Stimulated activated CD4-positive, alpha-beta T cell treated with anti-CD3 and anti-CD28 coated beads, Interleukin-4, amount 100 ng/mL, for 48 hours (primary cell): ENCODE measurements at places on chromosomes 11 and 22.
A peak's percentile ranks its signal among the peaks of the same experiment; 100 is the strongest.

- no peak for DNase-seq
Observed at GRCh38 chr11:70476669-70477068, 78.3 kb downstream of the CTTN start.

- DNase-seq, result peak; percentile 43
Observed at GRCh38 chr11:9001736-9002135, 2.1 kb downstream of the NRIP3 start.

GRCh38 chr22:33598821-33599220, 321.5 kb downstream of the LARGE1 start:
- no peak for DNase-seq

- DNase-seq, result no peak
Observed at GRCh38 chr11:36750349-36750748, 152.3 kb upstream of the RAG2 start.

GRCh38 chr11:72808331-72808798, 5.8 kb upstream of the ATG16L2 start:
- DNase-seq, result no peak

DNA sequence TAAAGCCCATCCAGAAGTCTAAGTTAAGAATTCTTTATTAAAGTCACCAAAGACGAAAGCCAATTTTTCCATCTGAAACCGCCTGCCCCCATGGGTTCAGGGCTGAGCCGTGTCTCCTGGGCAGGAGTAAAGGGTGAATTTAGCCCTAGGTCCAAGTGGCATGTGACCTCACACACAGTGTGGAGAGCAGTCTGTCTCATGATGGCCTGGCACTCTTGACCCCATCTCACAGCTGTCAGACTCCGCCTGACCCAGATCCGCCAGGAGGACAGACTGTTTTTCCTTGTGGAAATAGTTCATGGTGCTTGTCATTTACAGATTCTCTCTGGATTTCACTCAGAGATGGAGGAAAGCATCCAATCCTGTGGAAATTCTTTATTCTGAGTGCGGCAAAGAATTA, 109.7 kb downstream of the GALNT18 start:
- no peak for DNase-seq

GRCh38 chr11:35298369-35298768, 121.0 kb downstream of the SLC1A2 start:
- DNase-seq, result no peak

DNA sequence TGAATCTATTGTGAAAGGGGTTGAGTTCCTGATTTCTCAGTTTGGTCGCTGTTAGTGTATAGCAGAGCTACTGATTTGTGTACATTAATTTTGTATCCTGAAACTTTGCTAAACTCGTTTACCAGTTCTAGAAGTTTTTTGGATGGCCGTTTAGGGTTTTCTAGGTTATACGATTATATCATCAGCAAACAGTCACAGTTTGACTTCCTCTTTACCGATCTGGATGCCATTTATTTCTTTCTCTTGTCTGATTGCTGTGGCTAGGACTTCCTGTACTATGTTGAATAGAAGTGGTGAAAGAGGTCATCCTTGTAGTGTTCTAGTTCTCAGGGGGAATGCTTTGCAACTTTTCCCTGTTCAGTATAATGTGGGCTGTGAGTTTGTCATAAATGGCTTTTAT, 24.6 kb upstream of the OOSP4B start:
- DNase-seq, result no peak

DNA sequence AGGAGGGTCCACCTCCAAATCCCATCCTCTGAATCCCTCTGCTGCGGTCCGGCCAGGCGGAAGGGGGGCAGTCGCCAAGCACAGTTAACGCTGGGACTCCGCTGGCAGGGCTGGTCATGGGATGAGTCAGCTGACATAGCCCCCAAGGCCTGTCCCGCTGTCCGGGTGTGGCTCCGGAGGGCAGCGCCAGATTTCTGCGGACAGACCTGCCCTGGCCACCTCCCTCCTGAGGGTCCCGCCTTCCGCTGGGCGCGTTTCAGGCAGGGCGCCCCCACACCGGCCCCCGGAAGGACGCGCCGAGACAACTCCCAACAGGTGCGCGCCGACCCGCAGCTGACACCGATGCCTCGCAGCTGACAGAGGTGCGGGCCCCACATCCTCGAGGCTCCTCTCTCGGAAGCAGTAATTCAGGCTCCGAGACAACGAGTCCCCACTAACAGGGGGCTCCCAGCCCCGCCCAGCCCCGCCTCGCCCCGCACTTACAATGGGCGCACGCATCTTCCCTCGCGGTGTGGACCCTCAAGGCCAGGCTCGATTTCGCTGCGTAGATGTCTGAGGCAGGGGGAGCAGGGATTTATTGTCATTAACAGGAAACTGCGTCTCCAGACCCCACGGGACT, 607 bp downstream of the PLAAT3 start:
- peak; percentile 22 for DNase-seq

GRCh38 chr11:126443120-126443519, 87.6 kb downstream of the ST3GAL4 start:
- no peak for DNase-seq

DNA sequence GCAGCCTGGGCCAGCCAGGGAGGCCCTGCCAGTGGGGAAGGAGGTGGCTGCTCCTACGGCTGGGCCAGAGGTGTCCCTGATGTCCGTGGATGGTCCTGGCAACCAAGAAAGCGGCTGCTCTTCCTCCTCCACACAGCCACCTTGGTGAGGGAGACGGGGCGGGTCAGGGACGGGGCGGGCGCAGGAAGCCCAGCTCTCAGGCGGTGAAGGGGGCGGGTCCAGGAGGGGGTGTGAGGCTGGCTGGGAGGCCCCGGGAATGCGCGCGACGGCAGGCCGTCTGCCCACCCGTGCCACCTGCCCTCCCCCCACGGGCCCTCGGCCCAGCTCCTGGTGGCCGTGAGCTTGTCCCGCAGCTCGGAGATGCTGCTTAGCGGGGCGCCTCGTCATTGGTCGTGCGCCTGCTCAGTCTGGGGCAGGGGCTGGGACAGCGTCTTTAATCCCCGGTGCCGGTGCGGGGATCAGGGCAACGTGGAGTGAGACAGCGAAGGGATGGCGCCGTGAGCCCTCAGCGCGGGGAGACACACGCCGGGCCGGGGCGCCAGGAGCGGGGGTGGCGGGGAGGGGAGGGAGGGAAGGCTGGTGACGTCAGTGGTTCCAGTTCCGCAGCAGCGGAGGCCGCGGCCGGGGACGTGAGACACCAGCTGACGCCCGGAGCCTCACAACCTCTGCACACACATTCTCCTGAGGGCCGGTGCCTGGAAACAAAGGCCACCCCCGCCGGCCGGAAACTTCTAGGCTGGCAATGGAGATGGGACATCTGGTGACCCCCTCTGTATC, 6.7 kb upstream of the BRSK2 start:
- peak; percentile 81 for DNase-seq

DNA sequence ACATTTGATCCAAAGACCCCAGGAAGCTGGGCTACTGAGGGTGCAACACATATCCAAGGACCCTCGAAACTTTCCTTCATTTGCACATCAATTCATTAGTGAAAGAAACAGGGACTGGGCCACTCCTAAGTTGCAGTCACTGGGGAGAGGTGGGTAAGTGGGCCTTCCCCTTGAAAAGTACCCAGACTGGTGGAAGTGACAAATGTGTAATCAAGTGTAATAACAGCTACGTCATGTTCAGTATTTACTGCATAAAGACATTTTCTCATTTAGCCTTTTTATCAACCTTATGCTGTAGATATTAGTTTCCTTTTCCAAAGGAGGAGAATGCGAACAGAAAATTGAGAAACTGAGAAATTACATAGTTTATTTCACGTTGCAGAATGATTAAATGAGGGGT, 101.9 kb upstream of the OLFML1 start:
- DNase-seq, result no peak

DNA sequence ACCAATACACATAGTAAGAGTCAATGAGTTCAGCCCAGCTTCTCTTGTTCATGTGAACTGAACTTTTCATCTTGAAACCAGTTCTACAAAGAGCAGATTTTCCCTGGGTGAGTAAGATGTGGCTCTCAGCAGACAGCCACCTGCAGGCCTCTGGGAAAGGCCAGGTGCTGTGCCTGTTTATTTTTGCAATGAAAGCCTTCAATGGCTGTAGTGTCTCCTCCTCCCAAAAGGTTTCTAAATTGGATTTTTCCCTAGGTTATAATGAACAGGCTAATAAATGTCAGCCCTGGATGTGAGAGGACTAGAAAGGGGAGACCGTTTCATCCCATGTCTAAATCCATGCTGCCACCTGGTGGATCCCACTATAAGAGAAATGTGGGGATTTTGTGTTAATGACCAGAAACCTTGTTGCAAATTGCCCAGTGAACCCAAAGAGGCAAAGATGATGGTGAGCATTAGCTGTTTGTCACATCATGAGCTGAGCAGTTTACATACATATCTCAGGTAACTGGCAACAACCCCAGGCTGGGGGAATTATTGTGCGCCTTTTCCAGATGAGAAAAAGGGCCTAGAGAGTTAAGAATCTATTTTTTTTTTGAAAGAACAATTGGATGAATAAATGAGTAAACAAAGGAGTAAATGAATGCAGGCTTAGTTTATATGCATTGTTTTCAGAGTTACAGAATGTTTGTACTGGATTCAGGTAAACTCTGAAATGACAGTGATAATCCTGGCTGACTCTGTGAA, 12.7 kb downstream of the C11orf91 start:
- DNase-seq, result no peak

GRCh38 chr11:69670158-69670845, 4.9 kb downstream of the LTO1 start:
- DNase-seq, result peak; percentile 55

- no peak for DNase-seq
Observed at GRCh38 chr22:48367731-48368130, 1459.9 kb downstream of the BRD1 start.

DNA sequence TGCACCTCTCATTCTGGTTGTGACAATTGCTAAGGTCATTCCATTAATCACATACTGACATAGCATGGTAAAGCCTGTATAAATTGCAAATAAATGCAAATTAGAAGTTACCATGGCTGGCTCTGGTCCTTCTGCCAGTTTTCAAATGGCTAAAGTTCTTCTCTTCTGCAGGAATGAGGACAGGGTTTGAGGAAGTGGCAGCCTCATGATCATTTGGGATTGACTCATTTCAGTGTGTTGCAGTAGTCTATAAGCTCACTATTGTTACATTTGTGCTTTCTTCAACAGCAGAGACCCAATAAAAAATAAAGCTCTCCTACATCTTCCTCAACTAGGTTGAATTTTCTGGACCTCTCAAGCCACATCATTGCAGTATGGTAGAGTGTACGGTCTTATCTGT, 60.3 kb downstream of the NECTIN1 start:
- no peak for DNase-seq

DNA sequence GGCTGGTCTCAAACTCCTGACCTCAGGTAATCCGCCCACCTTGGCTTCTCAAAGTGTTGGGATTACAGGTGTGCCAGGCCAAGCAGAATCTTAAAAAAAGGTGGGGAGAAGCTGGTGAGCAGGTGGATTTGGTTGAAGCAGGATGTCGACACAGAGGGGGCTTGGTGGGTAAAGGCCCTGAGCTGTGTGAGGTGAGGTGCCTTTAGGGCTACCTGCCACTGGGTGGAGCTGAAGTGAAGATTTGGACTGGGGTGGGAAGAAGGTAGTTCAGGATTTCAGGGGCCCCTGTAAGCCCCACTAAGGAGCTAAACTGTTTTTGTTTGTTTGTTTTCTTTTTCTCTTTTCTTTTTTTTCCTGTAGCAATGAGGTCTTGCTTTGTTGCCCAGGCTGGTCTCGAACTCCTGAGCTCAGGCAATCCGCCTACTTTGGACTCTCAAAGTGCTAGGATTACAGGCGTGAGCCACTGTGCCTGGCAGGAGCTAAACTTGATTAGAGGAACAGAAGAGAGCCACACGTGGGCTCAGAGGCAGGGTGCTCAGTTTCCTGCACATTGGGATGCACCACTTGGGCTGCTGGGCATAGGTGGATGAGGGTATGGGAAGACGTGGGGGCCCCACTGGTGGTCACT, 6.0 kb downstream of the P2RX6 start:
- DNase-seq, result no peak

DNA sequence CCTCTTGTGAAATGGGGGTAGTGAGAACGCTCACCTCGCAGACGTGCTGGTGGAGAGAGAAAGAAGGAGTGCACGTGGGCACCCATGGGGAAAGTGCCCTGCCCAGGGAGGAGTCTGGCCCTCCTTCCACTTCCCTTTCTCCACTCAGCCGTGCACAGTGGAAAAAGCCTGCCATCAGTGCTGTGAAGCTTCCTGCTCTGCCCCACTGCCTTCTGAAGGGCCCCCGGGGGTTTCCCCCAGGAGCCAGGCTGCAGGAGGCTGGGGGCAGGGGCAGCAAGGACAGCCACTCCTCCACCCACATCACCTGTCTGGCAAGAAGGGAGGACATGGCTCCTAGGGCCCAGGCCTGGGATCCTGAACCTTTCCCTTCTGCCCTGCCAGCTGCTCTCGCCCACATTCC, 7.6 kb downstream of the TP53I11 start:
- DNase-seq, result no peak

DNA sequence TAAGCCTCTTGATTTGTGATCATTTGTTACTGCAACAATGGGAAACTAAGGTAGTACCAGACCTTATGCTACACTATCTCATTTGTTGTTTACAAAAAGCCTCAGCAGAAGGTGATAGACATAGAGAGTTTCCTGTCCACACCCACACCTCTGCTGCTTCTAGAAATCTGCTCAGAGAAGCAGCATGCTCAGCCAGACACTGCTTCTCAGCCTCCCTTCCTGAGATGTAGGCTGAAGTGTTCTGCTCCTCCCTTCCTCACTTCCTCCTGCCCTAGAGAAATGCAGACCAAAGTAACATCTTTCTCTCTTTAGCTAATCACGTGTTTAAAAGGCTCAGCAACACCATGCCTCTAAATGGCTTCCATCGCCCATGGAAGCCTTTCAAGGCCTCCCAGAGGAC, 88.4 kb downstream of the SLC1A2 start:
- DNase-seq, result no peak

DNA sequence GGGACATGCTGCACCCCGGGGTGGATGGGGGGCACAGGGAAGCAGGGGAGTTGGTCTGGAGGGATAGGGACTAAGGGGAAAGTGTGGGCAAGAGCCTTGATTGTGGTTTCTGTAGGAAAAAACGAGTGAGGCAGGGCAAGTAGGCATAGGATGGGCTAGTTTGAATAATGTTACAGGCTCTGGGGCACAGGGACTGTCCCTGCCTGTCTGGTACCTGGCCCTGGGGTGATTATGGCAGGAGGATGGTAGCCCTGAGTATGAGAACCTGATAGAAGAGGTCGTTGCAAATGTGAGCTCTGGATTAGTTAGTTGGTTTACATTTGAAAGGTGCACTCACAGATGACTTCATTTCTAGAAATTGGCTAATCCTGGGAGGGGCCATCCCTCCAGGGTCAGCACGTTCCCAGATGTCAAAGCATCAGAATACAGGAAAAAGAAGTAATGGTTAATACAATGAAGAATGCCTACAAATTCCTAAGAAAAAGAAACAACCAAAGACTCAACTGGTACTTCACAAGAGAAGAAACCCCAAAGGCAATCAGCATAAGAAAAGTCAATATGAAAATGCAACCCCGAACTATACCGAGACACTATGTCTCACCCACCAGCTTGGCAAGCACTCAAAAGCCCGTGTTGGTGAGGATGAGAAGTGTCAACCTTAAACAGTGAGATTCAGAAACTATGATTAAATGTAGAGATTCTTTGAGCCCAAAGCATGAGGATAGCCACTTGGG, 11.3 kb upstream of the SMIM38 start:
- DNase-seq, result no peak
